SW 1271 (cell line): ENCODE measurements at places on chromosomes 2 and 18.

DNA sequence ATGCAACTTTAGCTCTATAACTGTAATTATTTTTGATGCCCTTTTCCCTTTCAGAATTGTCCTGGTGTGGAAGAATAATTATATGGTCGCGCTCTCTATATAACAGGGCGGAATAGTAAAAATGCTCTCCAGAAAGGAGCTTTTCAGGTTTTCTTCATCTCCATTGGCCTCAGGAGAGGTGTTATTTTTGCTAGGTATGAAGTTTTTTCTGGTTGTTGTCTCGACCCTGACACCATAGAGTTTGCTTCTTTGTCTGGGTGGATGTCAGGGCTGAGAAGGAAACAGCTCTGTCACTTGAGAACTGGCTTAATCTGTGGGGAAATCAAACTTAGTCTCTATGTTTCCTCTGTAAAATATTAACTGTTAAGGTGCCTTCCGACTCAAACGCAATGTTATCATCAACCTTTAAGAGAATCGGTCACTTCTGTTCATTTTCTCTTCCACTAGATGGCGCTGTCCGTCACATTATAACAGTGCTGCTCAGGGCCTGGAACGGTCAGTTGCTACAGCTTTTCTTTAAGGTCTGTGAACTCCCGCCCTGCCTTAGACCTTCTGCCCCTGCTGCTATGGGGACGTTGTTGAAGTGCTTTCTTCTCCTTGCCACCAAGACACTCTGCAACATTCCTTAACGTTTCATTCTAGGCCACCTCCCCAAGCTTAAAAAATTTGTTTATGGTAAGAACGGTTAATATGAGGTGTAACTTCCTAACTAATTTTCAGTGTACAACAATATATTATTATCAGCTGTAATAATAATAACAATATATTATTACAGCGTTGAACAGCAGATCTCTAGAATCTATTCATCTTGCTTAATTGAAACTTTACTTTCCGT is 23.8 kb upstream of the SERPINB12 start:
- peak; percentile 50 for DNase-seq

DNA sequence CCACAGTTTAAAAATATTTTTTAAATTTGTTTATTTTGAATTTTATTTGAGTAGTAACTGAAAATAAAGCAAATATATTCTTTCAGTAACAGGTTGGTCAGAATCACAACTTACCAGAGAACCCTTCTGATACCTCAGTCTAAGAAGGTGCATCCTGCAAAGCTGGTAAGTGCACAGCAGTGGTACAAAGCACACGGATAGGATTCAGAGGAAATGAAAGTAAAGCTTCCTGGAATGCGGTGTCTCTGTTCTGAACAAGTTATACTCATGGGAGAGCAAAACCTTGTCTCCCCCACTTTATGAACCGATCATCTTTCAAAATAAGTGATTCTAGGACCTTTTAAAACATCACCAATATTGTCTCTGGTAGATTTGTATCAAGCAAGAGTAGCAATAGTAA is 398.3 kb downstream of the TMX3 start:
- no peak for DNase-seq

DNA sequence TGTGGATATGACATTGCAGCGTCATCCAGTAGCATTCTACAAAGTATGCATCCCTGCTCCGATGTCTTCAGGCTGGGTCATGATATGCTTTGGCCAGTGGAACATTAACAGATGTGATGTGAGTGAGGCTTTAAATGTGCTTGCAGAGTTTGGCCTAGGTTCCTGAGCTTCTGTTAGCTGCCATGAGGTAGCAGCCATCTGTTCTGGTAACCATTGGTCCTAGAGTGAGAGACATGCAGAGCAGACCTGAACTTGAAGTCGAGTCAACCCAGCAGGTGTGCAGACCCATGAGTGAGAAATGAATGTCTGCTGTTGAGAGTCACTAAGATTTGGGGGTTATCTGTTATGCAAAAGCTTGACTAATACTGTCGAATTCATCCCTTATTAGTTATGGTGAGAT is 73.8 kb upstream of the NABP1 start:
- no peak for DNase-seq

- DNase-seq, result no peak
These were observed 103.6 kb downstream of the DNAH6 start for GRCh38 chr2:84619794-84620371.

DNA sequence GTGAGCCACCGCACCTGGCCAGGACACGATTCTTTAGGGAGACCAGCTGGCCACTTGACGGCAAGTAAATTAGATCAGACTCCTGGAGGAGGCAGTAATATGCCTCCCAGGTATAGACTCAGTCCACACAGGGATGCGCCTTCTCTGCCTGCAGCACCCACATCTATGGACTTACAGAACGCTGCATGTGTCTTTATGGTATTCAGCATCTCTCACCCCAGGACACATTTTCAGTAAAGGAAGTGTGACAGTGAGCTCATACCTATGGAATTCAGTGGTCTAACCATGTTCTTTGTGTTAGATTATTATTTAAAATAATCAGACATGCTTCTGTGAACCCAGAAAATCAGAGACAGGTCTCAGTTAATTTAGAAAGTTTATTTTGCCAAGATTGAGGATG is 5.9 kb upstream of the NARS1 start:
- peak; percentile 13 for DNase-seq

DNA sequence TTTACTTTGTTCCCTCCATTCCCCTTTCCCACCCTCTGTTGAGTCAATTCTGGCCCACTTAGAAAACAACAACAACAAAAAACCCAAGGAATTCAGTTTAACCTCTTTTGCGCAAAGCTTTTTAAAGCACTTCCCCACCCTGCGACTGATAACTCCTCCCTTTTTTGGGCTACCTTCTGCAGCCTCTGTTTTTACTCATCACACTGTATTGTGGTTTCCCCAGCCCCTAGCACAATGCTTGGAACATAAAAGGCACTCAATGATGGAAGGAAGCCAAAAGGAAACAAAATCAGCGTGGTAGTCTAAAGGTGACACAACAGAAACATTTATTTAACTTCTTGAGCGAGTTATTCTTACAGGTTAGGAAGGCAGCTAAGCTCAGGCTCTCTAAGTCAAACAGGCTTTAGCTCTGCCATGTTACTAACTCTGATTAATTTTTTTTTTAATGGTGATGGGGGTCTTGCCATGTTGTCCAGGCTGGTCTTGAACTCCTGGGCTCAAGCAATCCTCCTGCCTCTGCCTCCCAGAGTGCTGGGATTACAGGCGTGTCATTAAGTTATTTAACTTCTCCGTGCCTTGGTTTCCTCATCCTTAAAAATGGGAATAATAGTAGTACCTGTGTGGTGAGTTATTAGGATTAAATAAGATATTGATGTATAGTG is 1.3 kb downstream of the CEP68 start:
- no peak for DNase-seq
